Suprapubic skin (tissue), 4 donors: ENCODE measurements at places on chromosomes 6 and 20.

DNA sequence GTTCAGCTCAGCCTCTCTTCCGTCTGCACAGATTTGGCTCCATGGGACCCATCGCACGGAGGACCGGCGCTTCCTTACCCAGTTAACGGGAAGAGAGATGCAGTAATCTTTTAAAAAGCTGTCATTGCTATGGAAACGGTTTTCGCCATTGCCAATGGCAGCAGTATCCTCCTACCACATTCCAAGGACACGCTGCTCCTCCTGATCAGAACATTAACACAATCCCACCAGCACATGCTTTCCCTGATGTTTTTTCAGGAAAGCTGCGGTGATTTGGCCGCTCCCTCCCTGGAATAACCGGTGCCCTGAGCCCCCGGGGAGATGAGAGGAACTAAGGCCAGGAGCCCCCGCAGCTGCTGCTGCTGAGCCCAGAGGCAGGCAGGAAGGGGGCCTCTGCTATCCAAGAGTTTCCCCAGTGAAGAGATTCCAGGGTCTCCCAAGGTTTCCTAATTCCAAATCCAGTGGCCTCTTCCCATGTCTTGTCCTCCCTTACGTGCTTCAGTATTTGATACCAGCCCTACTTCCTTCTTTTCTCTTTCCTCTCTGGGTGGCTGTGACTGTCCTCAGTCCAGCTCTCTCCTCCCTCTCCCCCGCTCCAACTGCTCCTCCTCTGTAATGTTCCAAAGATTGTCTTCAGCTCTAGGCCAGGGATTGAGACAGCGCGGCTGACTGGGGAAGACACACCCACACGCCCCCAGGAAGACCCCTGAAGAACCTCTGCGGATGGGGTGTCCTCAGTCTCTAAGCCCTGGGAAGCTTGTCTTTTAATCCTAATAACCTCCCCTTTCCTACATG lies 2.6 kb downstream of the BNIP5 start:
- peaks cover 31% of the 10 kb centered on the region for H3K27me3 ChIP-seq
- H3K36me3 ChIP-seq: no peaks in the 10 kb centered on the region
- H3K27ac ChIP-seq: peak overlapping the region; percentile 59
- DNase-seq: no peak
- no peak overlapping the region for H3K4me3 ChIP-seq
- H3K4me1 ChIP-seq: peaks cover 13% of the 10 kb centered on the region

DNA sequence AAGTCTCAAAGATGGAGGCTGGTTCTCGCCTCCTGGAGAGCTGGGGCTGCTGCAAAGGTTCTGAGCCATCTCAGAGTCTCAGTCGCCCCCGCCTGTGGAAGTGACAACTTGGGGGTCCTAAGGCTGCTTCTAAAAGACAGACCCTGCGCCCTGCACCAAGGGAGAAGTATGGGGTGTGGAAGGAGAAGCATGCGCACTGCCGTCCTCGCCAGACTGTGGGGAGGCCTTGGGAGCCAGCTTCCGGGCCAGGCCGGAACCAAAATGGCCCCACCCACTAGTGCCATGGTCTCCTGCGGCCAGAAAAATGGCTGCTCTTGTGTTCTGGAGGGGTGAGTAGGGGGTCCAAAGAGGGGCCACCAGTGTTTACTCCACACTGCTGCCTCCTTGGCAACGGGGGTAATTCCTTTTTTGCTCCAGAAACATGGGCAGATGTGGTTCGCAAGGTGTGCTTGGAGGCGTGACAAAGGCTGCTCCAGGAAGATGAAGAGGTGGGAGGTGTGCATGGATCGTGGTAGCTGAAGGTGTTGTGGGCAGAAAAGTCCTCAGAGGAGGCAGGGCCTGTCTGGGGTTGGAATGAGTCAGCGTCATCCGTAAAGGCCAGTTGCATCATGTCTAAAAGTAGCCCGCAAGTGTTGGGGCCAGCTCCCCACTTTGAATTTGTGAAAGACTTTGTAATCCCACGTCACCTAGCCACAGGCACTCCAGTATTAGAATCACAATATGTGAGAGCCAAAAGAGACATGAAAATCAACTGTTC lies 329.8 kb upstream of the SOX4 start:
- DNase-seq: no peak
- H3K36me3 ChIP-seq: no peaks in the 10 kb centered on the region
- no peaks in the 10 kb centered on the region for H3K4me1 ChIP-seq
- no peak overlapping the region for H3K27ac ChIP-seq
- no peak overlapping the region for H3K4me3 ChIP-seq
- H3K27me3 ChIP-seq: no peaks in the 10 kb centered on the region

GRCh38 chr6:126788861-126789365 lies 329.6 kb upstream of the RSPO3 start:
- no peak overlapping the region for H3K27ac ChIP-seq
- DNase-seq: peak; percentile 71
- H3K4me1 ChIP-seq: no peaks in the 10 kb centered on the region
- no peaks in the 10 kb centered on the region for H3K27me3 ChIP-seq
- H3K36me3 ChIP-seq: no peaks in the 10 kb centered on the region
- no peak overlapping the region for H3K4me3 ChIP-seq

DNA sequence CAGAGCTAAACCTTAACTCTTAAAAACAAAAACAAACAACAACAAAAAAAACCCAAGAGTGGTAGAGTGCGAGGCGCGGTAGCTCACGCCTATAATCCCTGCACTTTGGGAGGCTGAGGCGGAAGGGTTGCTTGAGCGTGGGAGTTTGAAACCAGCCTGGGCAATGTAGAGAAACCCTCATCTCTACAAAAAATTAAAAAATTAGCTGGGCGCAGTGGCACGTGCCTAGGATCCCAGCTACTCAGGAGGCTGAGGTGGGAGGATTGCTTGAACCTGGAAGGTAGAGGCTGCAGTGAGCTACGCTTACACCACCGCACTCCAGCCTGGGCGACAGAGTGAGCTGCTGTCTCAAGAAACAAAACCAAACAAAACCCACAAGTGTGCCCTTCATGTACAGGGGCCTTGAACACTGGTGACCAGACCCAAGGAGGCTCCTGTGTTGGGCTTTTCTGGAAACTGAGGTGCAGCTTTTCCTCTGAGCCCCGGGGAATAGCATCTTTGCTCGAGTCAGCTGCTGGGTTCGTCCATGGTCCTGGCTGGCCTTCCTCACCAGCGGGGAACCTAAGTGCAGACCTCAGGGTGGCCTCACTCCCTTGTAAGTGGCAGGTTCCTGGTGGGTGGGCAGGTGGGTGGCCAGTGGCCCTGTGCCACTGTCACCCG lies 39.9 kb downstream of the PYGB start:
- peak; percentile 49 for DNase-seq
- no peaks in the 10 kb centered on the region for H3K4me1 ChIP-seq

DNA sequence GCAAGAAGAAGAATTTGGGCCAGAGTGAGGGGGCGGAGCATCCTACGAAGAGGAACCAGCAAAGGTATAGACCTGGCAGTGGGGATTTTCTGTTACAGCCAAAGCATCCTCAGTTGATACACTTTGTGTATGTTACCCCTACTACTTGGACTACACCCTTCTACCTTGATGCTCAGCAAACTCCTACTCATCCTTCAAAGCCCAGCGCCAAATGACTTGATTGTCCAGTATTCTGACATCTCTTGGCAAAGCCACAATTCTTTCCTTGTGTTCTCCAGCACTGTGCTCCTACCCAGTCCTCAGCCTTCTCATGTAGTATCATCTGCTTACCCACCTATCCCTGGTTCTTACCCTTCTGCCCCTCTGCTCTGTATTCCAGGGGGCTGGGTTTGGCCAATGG lies 21.7 kb upstream of the CTNNBL1 start:
- H3K27ac ChIP-seq: no peak overlapping the region
- no peak for DNase-seq
- H3K4me3 ChIP-seq: no peak overlapping the region
- no peaks in the 10 kb centered on the region for H3K36me3 ChIP-seq
